ENCODE measurements at places on chromosomes 5 and 9. TPM values are rescaled to one million over a fixed set of nuclear protein-coding genes. Genes with fewer than 3 reads are reported as not detected.

C5orf58 gene
- total RNA-seq = 0.68 TPM

C9orf43 gene
- total RNA-seq = 0.34 TPM

DDX4 gene
- not detected for total RNA-seq

PCDHGA6 gene
- 3.4 TPM for total RNA-seq

CA9 gene
- total RNA-seq = not detected

CRB2 gene
- 0.33 TPM for total RNA-seq

KIF12 gene
- total RNA-seq = not detected

TAF11L8 gene
- total RNA-seq = not detected

SPINK4 gene
- total RNA-seq = not detected

PLPP6 gene
- total RNA-seq = 7.0 TPM

AGPAT2 gene
- 300 TPM for total RNA-seq

Data from subcutaneous adipose tissue (tissue), 4 donors.